MG63 (cell line): ENCODE measurements at places on chromosomes 2 and 18. TPM values are rescaled to one million over a fixed set of nuclear protein-coding genes. Genes with fewer than 3 reads are reported as not detected.

- no peak for DNase-seq
These were observed 49.7 kb downstream of the STK25 start for GRCh38 chr2:241458687-241459086.

- DNase-seq: peak; percentile 72
These were observed 123.9 kb upstream of the SLC1A4 start for GRCh38 chr2:64865073-64865830.

- DNase-seq: peak; percentile 64
These were observed 76.4 kb downstream of the TANC1 start for GRCh38 chr2:159044804-159045286.

DNA sequence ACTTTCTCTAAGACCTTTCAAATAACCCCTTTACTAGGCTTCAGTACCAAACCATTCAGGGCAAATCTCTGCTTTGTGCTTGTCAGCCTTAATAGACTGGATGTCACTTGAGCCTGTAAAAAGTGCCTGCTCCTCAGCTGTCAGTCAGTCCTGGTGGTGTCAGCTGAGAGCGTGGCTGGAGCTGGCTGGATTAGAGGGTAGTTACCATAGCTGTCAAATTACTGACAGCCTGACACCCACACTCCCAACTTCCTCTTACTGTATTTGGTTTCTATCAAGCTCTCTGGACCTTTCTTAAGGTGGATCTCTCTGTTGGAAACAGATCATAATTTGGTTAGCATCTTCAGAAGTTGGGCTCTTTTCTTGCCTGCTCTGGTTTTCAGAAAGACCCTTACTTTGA lies 371.4 kb upstream of the ATP5MC3 start:
- DNase-seq: no peak

DNA sequence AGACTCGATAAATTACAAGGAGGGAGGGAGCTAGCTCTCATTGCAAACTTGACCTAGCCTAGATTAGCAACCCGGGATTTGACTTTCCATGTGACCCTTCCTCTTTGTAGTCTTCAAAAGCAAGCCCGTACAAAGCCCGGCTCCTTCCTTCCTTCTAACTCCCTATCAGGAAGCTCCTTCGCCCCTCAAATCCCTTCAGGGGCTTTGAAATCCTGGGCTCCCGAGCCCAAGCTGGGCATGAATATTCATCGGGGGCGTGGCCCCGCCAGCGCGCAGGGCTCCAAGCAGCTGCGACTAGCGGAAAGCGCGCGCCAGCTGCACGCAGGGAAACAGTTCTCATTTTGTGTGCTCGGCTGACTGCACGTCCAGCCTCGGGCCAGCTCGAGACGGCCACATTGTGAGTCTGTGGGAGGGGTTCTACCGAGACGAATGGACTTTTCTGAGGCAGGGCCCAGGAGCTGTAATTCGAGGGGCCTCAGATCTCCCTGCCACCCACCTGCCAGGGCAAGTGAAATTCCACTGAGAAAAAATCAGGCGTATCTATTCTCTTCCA lies 84.0 kb upstream of the PELI1 start:
- DNase-seq: peak; percentile 13

DNA sequence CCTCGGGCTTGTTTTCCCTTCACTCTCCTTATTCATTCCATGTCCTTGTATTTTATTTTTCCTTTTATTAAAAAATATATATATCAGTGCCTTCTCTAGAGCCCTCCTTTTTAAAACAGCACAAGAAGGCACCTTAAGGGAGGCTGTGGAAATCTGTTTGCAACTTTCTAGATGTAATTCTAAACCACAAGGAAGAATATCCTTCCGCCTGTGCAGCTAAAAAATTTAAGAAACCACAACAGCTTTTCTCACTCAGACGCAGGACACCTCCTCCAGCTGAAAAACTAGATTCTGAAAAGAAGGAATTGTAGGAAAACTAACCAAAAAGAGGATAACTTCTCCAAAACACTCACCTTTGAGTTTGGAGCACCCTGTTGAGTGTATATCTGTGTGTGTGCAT lies 142.2 kb downstream of the BCL11A start:
- no peak for DNase-seq

- peak; percentile 14 for DNase-seq
These were observed 54.6 kb downstream of the CYP27C1 start for GRCh38 chr2:127165539-127165935.

DNA sequence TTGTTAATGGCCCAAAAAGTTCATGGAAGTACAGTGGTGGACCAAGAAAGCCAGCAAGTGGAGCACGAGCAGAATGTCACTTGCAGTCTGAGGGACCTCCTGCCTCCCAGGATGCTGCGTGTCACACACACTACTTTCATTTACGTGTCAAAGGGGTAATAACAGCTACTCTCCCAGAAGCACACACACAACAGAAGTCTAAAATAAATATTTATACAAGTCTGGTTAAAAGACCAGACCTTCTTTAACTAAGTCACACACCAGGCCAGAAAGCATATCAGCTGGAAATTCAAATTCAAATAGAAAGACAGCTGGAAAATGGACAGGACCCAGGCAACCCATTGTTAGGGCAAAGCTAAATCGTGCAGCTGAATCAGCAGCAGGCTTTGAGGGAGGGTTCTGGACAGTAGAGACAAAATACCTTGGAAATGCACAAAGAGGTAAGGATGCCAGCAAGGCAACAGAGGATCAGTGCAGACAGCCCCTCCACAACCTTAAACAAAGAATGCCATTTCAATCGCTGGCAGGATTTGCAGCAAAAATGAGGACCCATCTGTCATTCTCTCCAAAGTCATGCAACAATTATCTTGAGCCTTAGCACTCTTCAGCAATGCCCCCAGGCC lies 160.5 kb downstream of the TMEM163 start:
- no peak for DNase-seq

DNA sequence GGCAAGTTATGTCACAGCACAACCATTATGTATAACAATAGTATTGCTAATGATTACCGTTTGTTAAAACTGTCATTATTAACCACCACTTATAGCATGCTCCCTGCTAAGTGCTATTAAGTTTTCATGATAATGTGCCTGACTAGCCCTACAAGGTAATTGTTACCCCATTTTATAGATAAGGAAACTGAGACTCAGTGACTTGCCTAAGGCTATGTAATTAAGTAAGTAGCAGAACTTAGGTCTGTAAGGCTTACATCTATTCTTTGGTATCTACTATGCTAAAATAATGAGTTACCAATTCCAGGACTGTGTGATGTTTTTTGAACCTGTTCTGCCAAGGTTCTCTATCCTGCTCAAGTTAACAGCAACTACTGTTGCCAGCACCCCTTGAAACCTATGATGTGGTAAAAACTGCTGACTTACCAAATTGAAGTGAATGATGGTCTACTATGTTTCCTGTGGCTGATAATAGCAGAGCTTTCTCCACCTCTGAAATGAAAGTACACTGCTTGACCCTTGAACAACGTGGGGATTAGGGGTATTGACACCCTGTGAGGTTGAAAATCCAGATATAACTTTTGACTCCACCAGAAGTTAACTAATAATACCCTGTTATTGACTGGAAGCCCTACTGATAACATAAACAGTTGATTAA lies 18.2 kb downstream of the ACVR2A start:
- DNase-seq: no peak

DNA sequence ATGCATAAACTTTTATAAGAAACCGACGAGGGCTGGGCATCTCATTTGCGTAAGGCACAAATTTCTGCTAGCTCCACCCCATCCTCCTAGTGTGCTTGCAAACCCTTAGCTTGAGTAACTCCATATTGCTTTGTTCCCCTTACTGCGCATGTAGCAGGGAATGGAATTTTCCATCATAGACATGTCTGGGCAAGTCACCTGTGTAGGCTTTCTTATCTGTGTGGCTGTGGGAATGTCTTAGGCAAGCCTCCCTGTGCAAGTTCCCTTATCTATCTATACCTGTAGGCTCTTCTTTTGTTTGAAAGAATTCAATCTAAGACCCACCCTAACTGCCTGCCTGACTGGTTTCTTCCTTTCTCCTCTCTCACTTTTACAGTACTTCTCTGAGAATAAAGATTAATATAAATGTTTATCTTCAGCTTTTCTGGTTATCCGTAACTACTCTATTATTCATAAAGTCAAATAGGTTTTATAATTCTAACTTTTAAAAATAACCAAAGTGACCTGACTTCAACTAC lies 217.6 kb upstream of the FIGN start:
- DNase-seq: no peak

GRCh38 chr2:86298411-86299390 lies 38.7 kb downstream of the REEP1 start:
- DNase-seq: no peak

DNA sequence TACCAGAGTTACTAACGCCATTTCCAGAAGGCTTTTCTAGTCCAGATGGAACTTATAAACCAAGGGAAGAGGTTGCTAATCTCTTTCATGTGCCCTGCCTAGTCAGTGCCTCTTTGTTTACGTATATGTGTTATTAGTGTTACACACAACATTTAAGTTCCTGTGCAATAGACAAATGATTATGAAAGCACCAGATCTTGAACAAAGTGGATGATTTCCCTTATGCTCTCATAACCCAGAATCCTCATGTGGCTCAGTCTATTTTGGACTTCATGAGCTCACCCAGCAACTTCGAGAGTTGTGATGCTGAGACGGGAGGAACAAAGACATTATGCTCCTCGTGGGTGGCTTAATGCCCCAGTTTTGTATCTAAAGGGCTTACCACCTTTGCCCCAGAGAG lies 214.4 kb upstream of the SP5 start:
- no peak for DNase-seq

DNA sequence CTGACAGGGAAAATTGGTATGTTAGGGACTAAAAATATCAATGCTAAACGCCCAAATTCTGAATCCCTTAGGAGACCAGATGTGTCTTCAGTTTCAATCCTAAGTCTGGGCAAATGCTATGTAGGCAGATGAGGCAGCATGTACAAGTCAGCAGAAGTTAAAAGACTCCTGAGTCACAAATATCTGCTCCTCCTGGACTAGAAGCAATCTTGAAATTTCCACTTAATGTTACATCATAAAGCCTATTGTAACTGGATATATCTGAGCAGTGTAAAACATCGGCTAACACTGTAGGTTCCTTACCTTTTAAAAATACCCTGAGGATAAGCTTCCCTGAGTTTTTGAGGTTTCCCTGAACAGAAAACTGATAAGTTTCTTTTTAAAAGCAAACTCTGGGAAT lies 1087.6 kb upstream of the PIK3C3 start:
- DNase-seq: no peak

GRCh38 chr2:150528861-150529801 lies 41.7 kb upstream of the RND3 start:
- DNase-seq: peak; percentile 31

- no peak for DNase-seq
These were observed 127.9 kb downstream of the EVA1A start for GRCh38 chr2:75432761-75433361.

GRCh38 chr2:60549238-60549927 lies 4.1 kb downstream of the BCL11A start:
- DNase-seq: no peak

- DNase-seq: no peak
These were observed 226.0 kb upstream of the TANK start for GRCh38 chr2:160934263-160934662.

GRCh38 chr2:156541706-156542105 lies 105.5 kb downstream of the GPD2 start:
- no peak for DNase-seq

- peak; percentile 14 for DNase-seq
These were observed 14.3 kb upstream of the STAM2 start for GRCh38 chr2:152189622-152190495.

- no peak for DNase-seq
These were observed 39.3 kb downstream of the MAP3K2 start for GRCh38 chr2:127348426-127349000.

DNA sequence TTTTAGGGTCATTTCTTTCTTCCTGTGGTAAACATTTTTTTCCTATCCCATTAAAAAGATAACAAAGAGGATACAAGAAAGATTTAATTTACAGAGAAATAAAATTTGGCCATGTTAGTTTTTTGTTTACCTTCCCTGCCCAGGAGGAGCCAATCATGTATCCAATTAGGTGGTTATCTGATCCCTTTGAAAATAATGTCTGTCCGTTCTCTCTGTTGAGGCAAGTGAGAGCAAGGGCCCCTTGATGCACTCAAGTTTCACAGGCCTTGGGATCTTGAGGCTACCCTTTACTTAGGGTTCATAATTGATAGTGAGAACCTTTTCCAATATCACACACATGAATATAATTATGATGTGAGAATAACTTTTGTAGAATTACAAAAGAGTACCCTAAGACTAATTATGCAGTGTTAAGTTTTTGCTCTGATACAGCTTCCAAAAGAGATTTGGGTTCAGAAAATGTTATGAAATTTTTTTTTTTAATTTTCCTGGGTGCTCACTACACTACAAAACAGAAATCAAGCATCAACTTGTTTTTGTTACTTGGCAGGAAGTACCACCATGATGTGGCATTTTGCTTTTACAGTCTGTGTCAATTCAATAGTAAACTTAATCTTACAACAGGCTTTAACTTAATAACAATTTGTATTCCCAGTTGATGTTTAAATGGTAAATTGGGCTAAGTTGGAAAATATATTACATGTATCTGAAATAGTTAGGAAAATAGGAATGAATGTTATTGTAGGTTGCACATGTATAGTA lies 42.0 kb downstream of the AFTPH start:
- no peak for DNase-seq

- no peak for DNase-seq
These were observed 94.8 kb upstream of the HNRNPA3 start for GRCh38 chr2:177117755-177118154.

- no peak for DNase-seq
These were observed 64.7 kb upstream of the HNRNPA3 start for GRCh38 chr2:177147834-177148445.

GRCh38 chr2:45510701-45511420 lies 100.2 kb downstream of the SRBD1 start:
- no peak for DNase-seq

Gene KLHL30
- not detected in 2 replicates for total RNA-seq

Gene CCBE1
- 26.3 and 50.0 TPM in 2 replicates for total RNA-seq

Gene DPP4
- total RNA-seq: 0.53 and 0.76 TPM in 2 replicates

Gene PSMG2
- total RNA-seq: 84.1 and 120 TPM in 2 replicates

Gene SH3RF3
- total RNA-seq: 0.22 and 0.82 TPM in 2 replicates

Gene CACNB4
- total RNA-seq: not detected in 2 replicates

Gene ARHGAP28
- total RNA-seq: 0.99 and 1.6 TPM in 2 replicates

Gene RAB6D
- not detected in 2 replicates for total RNA-seq

Gene SCYGR4
- not detected in 2 replicates for total RNA-seq

Gene MC5R
- total RNA-seq: 0.69 and 0.99 TPM in 2 replicates

Gene KIAA2012
- total RNA-seq: not detected in 2 replicates

Gene KCMF1
- total RNA-seq: 48.5 and 90.5 TPM in 2 replicates

Gene LAPTM4A
- total RNA-seq: 174 and 250 TPM in 2 replicates

Gene RGPD3
- 0.07 TPM in 2 replicates for total RNA-seq

Gene KLHL41
- total RNA-seq: 1.3 TPM in 1 of 2 replicates, not detected in the other

Gene BCL2L11
- total RNA-seq: 1.1 and 1.8 TPM in 2 replicates

Gene MAPK4
- not detected in 2 replicates for total RNA-seq
